Mesendoderm (in vitro differentiated cells): ENCODE measurements at places on chromosomes 1 and 21.

DNA sequence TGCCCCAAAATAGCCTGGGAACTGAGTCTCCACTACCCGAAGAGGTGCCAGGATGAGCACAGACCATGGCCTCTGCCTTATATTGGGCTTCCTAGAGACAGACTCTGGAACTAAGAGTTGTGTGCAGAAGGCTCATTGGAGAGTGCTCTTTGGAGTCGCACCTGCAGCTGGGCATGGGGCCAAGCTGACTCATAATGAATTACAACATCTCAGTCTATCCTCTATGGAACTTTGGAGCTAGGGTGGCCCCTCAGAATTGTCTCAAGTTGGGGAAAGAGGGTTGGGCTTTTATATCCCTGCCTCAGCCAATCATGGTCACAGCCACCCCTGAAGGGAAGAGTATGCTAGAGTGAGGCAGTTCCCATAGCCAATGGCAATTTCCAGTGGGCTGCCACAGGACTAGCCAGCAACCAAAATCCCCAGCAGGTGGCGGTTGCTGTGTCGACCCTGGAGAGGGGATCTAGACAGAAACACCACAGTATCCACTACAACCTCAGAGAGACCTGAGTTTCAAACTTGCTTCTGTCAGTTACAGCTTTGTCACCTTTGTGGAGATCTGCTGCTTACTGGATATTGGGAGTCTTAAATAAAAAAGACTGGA is 93.8 kb downstream of the DMRTA2 start:
- H3K4me3 ChIP-seq: no peak overlapping the region
- H3K36me3 ChIP-seq: no peaks in the 10 kb centered on the region
- peak; percentile 26 for DNase-seq
- H3K27me3 ChIP-seq: no peaks in the 10 kb centered on the region
- H3K4me1 ChIP-seq: no peaks in the 10 kb centered on the region

GRCh38 chr1:75952016-75952415 is 19.8 kb upstream of the ASB17 start:
- no peak for DNase-seq
- H3K27me3 ChIP-seq: no peaks in the 10 kb centered on the region
- no peak overlapping the region for H3K4me3 ChIP-seq
- H3K27ac ChIP-seq: no peak overlapping the region
- H3K36me3 ChIP-seq: no peaks in the 10 kb centered on the region

DNA sequence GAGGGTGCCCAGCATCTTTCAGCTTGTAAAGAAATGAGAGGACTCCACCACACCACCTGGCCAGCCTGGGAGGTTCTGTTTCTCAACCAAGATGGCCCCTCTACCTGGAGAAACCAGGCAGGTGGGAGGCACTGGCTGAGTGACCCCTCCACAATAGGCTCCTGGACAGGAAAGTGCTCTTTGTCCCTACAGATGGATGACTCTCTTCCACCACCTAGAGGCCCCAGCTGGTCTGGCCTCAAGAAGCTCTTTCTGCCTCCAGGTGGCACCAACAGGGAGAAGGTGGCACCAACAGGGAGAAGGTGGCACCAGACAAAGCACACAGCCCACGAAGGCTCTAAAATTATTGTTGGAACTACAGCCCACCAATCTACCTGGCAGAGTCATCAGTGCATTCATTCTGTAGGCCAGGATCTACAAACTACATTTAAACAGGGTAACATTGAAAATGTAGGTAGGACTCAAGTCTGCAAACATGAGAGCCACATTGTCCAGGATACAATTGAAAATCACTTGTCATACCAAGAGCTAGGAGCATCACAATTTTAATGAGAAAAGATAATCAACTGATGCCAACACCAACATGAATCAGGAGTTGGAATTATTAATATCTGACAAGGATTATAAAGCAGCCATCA is 14.4 kb downstream of the TMPRSS3 start:
- H3K4me1 ChIP-seq: no peaks in the 10 kb centered on the region
- DNase-seq: peak; percentile 77
- H3K27ac ChIP-seq: no peak overlapping the region
- no peak overlapping the region for H3K4me3 ChIP-seq

- H3K27me3 ChIP-seq: no peaks in the 10 kb centered on the region
- peaks cover 7% of the 10 kb centered on the region for H3K4me1 ChIP-seq
- DNase-seq: peak; percentile 38
- peak overlapping the region; percentile 85 for H3K4me3 ChIP-seq
- no peak overlapping the region for H3K27ac ChIP-seq
These were observed 1.4 kb downstream of the TRAPPC10 start for GRCh38 chr21:44013380-44014088.

DNA sequence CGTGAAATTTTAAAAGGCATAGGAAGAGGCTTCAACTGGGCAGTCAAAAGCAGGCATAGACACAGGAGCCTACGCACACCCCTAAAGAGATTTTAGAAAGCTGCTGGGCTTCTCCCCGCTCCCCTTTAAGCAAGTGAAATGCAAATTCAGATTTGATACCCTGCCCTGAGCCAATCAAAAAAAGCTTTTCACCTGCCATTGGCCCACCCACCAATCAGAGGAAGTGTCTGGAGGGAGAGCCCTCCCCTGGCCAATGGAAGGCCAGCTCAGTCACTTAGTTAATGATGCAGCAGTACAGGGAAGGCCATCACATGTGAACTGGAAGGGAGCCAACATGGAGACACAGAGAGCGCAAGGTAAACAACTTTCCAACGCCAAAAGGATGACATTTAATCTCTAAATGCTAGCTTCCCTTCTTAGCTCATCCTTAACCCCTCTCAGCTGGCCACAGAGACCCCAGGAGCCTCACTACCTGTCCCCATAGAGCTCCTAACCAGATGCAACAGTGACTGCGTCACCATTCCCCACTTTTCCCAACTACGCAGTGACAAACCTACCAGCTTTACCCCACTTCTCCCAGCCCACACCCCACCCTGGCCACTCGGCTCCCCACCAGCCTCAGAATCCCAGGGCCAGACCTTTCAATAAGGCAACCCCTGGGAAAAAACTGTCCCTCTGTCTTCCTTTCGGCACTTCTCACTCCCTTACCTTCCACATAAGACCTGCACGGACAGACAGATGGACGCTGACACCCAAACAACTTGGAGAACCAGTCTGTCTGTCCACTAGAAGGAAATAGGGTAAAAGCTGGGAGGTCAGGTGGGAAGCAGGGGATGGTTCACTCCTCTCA is 71.0 kb downstream of the CD46 start:
- no peak overlapping the region for H3K27ac ChIP-seq
- H3K4me1 ChIP-seq: no peaks in the 10 kb centered on the region
- H3K27me3 ChIP-seq: no peaks in the 10 kb centered on the region
- no peak overlapping the region for H3K4me3 ChIP-seq

DNA sequence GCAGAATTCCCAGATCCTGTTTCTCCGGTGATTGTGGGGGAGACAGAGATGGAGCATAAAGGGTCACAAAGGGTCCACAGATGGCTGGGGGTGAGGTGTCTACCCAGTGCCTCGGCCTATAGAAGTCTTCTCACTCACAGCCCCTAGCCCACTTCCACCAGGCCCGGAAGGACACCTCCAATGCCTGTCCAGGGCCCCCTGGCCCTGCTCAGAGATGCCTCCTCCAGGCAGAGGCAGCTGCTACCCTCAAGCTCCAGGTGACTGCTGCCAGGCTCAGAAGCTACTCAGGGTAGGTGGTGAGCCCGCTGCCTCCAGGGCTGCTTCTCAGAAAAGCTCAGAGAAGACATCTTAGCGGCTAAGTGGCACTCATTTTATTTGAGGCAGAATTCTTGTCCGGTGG is 22.0 kb upstream of the ZC3H12A start:
- no peak overlapping the region for H3K4me3 ChIP-seq
- peak overlapping the region; percentile 45 for H3K27ac ChIP-seq
- DNase-seq: no peak
- H3K27me3 ChIP-seq: no peaks in the 10 kb centered on the region
- no peaks in the 10 kb centered on the region for H3K36me3 ChIP-seq
- peaks cover 9% of the 10 kb centered on the region for H3K4me1 ChIP-seq

DNA sequence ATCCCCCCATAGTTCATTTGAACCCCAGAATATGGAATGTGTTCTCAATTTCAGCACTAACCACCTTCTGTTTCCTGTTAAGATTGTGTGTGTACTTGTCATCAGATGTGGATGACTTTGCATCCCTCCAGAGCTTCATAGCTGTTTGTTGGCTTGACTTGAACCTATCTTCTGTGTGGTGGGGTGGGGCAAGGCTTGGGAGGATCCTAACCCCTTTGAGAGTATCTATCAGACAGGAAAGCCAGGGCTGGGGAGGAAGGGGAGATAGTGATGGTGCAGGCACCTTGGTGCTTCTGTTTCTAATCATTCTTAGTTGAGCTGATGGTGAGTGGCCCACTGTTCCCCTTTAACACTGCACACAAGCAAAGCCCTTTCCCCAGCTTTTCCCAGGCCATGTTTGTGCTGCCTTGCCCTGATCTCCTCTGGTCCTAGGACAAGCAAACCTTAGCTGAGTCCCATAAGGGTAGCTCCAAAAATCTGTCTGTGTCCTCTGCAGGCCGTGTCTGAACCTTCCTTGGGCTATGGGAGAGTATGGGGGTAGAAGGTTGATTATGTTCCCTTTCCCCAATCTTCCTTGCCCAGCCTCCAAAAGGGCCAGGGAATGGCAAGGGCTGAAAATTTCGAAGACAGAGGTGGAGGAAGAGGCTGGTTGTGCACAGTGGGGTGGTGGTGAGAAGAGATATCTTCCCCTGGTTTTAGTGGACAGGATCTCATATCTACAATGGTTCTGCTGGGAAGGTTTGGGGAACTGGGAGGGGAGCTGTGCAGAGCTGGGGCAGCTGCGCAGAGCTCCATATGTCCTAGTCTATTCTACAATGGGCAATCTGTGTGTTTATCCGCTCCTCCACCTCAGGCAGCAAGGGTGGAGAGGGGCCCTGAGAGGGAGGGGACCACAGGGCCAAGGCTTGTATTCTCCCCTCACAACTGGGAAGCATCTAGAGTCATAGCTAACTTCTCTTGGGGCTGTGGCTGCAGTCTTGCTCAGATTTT is 1.4 kb downstream of the NHLH1 start:
- no peaks in the 10 kb centered on the region for H3K4me1 ChIP-seq
- H3K4me3 ChIP-seq: no peak overlapping the region
- DNase-seq: no peak
- H3K27ac ChIP-seq: no peak overlapping the region
- no peaks in the 10 kb centered on the region for H3K27me3 ChIP-seq
- H3K36me3 ChIP-seq: no peaks in the 10 kb centered on the region
